ENCODE measurements at places on chromosomes 5 and 9. TPM values are rescaled to one million over a fixed set of nuclear protein-coding genes. Genes with fewer than 3 reads are reported as not detected.

LHX6 gene
- total RNA-seq, result 1.3 TPM

ZFR gene
- total RNA-seq, result 67.9 TPM

WDR38 gene
- not detected for total RNA-seq

TMEM161B gene
- 6.3 TPM for total RNA-seq

RASEF gene
- total RNA-seq, result 5.6 TPM

DMRTA1 gene
- 0.63 TPM for total RNA-seq

NR5A1 gene
- total RNA-seq, result not detected

FAM169A gene
- total RNA-seq, result 3.1 TPM

SREK1 gene
- total RNA-seq, result 33.7 TPM

SLC23A1 gene
- 0.91 TPM for total RNA-seq

ZCCHC10 gene
- 24.6 TPM for total RNA-seq

ABLIM3 gene
- 19.4 TPM for total RNA-seq

PDE8B gene
- total RNA-seq, result 1.1 TPM

EGFLAM gene
- 0.26 TPM for total RNA-seq

NRG2 gene
- 1.3 TPM for total RNA-seq

ADAMTS2 gene
- 0.07 TPM for total RNA-seq

TCF7 gene
- total RNA-seq, result 14.9 TPM

TENT4A gene
- 24.9 TPM for total RNA-seq

HTR4 gene
- total RNA-seq, result not detected

CFAP157 gene
- total RNA-seq, result not detected

TMED9 gene
- total RNA-seq, result 288 TPM

TIMD4 gene
- 1.2 TPM for total RNA-seq

TICAM2 gene
- total RNA-seq, result 1.3 TPM

GABRA1 gene
- total RNA-seq, result not detected

CCNI2 gene
- total RNA-seq, result not detected

MEGF9 gene
- total RNA-seq, result 26.3 TPM

SLC6A18 gene
- total RNA-seq, result not detected

HEXB gene
- total RNA-seq, result 116 TPM

SLC25A2 gene
- not detected for total RNA-seq

CHSY3 gene
- 0.10 TPM for total RNA-seq

SHOC1 gene
- not detected for total RNA-seq

OR13C9 gene
- not detected for total RNA-seq

ANKRD20A1 gene
- total RNA-seq, result 1.8 TPM

F2RL1 gene
- 272 TPM for total RNA-seq

IL33 gene
- total RNA-seq, result 0.33 TPM

DIPK1B gene
- 9.4 TPM for total RNA-seq

GRXCR2 gene
- not detected for total RNA-seq

KCNN2 gene
- not detected for total RNA-seq

SOHLH1 gene
- not detected for total RNA-seq

OTP gene
- 0.12 TPM for total RNA-seq

PCDHB7 gene
- not detected for total RNA-seq

INSYN2B gene
- 0.63 TPM for total RNA-seq

FOXD4L4 gene
- total RNA-seq, result 0.13 TPM

SPATA31C1 gene
- total RNA-seq, result not detected

GNA14 gene
- 0.14 TPM for total RNA-seq

FOXI1 gene
- not detected for total RNA-seq

OGN gene
- not detected for total RNA-seq

NEUROG1 gene
- not detected for total RNA-seq

TAF11L9 gene
- not detected for total RNA-seq

AGXT2 gene
- total RNA-seq, result not detected

C5orf46 gene
- total RNA-seq, result 0.29 TPM

RAI14 gene
- 79.4 TPM for total RNA-seq

GRIN3A gene
- not detected for total RNA-seq

LEAP2 gene
- total RNA-seq, result 1.0 TPM

GBGT1 gene
- 3.0 TPM for total RNA-seq

PCDHB12 gene
- total RNA-seq, result not detected

PTBP3 gene
- 33.9 TPM for total RNA-seq
